ENCODE measurements at places on chromosomes 11 and 22.

GRCh38 chr22:33018232-33018864, 39.8 kb downstream of the SYN3 start:
- peak; percentile 5 for DNase-seq

DNA sequence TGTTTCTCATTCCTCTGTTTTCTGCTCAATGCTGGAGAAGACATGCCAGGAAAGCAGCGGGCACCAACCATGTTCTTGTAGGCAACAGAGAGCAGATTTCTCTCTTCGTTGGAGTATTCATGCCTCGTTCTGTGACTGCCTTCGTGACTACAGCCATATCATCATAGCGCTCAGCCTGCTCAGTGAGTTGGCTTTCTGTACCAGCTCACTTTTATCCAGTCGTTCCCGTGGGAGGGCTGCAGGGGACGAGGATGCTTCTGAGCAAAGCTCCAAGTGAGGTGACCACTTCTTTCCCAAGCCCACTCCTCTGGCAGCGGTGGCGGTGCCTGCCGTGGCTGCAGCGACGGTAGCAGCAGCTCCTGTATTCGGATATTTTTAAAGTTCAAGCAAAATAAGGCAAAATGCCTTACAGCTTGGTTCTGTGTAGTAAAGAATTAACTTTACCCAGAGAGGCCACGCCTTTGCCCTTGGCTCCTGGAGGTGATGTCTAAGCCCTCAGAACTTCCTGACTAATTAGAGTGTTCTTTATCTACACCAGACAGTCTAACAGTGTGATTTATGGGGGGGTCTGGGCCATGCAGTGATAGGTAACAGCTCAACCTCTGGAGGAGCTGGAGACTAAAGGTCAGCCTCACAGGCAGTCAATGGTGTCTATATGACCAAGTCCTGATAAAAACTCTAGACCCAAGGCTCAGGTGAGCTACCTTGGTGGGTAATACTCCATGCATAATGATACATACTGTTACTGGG, 35.3 kb downstream of the LDHAL6A start:
- DNase-seq, result no peak

GRCh38 chr11:34534826-34535225, 21.2 kb upstream of the ELF5 start:
- no peak for DNase-seq

DNA sequence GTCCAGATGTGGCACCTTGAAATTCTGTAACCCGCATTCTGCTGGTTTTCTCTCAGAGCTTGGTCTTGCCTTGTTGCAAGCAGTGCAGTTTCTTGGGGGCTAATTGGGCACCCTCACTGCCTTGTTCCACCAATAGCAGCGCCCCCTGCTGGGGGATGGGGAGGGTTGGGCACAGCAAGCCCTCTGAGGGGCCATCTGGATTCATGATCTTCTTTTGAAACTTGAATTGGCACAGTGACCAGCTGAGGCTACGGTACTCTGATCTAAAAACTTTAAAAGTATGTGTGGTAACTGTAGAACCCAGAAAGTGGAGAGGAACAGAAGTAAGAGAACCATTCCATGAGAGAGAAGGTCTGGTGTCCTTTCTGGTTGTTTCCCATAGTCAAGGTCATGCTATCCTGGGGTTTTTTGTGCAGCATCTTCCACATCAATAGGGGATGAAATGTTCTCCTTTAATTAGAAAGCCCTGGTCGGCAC, 64.2 kb downstream of the MED15 start:
- no peak for DNase-seq

DNA sequence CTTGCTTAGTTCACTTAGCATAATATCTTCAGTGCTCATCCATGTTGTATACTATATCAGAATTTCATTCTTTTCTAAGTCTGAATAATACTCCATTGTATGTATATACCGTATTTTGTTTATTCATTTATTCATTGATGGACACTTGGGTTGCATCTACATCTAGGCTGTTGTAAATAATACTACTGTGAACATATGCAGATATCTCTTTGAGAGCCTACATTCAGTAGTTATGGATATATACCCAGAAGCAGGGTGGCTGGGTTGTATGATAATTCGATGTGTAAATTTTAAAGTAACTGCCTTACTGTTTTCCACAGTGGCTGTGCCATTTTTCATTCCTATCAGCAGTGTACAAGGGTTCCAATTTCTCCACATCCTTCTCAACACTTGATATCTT, 116.5 kb downstream of the TMEM135 start:
- no peak for DNase-seq

- DNase-seq, result no peak
Measured at GRCh38 chr11:111569476-111569875, 29.0 kb downstream of the LAYN start.

DNA sequence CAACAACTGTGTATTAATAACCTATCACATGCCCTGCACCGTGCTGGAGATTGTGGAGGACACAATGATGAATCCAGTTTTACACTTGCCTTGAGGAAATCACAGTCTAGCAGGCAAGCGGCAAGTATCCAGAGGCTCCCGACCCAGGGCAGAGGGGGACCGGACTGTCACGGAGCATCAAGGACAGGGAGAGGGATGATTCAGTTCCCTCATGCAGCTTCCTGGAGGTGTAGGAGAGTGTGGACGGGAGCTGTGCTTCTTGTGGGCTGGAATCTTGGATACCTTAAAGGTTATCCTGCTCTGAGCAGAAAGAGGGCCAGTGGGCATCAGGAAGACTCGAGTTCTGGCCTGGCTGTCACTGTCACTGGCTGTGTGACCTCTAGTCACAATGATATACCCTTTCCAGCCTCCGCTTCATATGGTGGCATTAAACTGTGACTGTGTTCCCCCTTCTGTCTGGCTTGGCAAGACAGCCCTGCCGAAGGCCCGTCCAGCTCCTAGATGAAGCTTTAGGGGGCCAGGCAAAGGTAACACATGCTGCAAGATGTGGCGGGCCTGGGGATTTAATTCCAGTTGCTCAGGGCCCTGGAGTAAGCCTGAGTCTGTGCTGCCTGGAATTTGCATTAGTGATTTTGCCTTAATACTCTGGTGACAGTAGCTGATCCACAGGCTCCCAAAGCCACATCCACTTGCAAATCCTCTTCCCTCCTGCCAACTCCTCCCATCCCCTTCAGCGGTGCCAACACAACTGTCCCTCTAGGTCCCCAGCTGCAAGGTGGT, 162.8 kb downstream of the DSCAML1 start:
- DNase-seq, result peak; percentile 47

DNA sequence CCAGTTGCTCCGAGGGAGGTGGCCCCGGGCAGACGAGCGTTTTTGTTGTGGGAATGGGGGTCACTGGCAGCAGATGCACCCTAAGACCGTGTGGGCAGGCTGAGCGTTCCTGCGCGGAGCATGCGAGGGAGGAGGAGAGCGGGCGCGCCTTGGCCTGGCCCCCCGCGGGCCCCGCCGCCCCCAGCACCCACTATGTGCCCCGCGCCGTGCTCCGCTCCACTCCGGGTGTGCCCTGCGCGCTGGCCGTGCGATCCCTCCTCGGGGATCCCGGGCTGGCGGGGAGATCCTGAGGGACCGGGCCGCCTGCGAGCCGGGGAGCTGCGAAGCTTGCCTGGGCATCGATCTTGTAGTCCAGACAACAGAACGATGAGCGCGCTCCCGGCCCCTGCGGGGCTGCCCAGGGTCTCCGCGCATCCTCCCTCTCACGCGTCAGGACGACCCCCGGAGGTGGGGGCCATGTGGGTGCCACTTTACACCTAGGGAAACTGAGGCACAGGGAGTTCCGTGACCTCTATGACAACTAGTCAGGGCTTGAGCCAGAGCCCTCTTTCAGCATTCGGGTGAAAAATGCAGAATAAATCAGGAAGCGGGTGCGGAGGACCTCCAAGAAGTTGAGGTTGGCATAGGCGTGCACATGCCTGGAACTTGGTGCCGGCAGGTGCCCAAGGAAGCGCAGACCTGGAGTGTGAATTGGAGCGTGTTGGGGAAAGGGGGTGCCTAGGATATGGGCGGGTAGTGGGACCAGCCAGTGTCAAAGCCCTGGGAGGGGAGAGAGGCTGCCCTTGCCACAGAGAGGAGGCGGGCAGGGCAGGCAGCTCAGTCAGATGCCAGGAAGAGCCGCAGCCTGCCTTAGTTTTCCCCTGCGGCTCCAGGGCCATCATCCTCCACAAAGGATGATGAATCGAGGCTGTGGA, 1.3 kb upstream of the KMT5B start:
- DNase-seq, result peak; percentile 25

DNA sequence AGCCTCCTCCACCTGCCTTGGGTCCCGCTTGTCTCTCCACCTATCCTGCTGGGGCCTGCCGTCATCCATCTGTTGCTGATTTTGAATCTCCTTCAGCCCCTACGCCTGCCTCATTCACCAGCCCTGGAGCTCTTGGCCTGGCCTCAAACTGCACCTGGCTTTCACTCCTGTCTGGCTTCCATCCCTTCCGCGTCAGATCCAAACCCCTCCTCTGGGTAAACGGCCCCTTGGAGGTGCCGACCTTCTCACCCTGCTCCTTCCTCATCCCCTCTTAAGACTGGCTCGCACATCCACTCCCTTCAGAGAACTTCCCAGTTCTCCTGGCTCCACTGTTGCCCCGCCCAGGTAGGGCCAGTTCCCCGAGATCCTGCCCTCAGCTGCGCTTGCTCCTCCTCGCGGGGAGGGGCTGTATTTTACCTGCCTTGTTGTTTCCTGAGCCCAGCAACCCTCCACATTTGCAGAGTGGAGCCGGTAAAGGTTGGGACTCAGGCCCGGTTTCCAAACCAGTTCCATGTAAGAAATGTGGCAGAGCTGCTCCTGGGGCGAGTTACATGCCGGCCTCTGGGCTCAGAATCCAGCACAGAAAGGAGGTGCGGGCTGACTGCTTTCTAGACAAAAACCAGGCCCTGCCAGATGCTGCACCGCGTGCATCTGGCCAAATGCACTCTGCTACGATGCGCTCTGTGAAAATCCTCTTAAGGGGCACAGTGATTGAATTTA, 13.9 kb upstream of the SHANK2 start:
- no peak for DNase-seq

DNA sequence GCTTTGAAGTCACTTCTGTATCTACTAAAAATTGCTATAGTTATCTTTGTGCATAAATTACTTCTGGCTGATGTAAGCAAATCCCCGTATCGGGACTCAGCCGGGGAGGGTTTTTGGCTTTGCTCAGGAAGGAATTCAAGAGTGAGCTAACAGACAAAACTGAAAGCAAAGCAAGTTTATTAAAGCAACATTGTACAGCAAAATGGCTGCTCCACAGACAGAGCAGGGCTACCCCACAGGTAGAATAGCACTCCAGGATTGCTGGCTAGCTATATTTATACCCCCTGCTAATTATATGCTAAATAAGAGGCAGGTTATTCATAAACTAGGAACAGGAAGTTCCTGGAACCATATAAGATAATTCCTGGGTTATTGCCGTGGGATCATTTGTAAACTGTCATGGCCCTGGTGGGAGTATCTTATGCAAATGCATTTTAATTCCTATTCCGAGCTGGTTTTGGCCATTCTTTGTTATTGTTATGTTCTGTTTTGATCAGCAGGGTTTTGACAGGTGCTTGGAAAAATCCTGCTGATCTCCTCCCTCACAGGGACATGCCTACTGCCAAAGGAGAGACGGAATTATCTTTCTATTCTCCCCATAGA, 15.2 kb downstream of the MIF start:
- DNase-seq, result no peak

DNA sequence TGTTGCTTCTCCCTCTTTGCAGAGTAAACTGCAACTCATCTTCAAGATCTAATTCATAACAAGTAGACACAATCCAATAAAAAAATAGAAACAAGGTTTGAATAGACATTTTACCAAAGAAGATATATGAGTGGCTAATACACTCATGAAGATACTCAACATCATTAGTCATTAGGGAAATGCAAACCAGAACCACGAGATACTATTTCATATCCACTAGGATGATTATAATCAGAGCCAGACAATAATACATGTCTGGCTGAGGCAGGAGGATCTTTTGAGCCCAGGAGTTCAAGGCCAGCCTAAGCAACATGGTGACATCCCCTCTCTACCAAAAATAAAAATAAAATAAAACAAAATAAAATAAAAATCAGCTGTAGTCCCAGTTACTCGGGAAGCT, 85.0 kb downstream of the ATG16L2 start:
- no peak for DNase-seq

DNA sequence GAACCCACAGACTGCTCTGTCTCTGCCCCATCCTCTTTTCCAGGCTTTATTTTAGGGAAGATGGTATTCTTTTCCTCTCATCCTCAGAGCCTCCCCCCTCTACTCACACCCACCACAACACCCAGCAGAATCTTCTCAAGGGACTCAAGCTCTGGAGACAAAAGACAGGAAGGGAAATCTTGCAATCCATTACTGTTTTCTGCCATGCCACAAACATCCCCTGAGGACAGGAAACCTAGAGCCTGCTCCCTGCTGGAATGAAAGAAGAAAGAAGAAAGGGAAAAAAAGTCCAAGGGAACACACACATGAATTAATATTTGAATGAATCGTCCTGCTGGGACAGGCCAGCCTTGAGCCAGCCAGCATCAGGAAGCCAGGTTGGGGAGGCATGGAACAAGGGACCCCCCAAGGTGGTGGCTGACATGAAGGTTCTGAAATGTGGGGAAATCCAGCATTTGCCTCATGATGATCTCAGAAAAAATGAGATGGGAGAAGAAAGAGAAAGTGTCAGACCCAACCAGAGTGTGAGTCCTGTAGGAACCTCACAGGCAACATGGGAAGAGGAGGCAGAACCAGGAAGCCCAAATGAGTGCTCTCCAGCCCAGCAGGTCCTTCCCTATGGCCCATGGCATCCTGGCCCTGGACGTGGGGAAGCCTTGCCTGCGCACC, 34.0 kb downstream of the SLCO2B1 start:
- DNase-seq, result no peak

- DNase-seq, result no peak
Measured at GRCh38 chr22:38497869-38498268, 8.2 kb downstream of the DDX17 start.
